Left kidney (tissue), 8 donors: ENCODE measurements at places on chromosomes 5 and 9. TPM values are rescaled to one million over a fixed set of nuclear protein-coding genes. Genes with fewer than 3 reads are reported as not detected.

DNA sequence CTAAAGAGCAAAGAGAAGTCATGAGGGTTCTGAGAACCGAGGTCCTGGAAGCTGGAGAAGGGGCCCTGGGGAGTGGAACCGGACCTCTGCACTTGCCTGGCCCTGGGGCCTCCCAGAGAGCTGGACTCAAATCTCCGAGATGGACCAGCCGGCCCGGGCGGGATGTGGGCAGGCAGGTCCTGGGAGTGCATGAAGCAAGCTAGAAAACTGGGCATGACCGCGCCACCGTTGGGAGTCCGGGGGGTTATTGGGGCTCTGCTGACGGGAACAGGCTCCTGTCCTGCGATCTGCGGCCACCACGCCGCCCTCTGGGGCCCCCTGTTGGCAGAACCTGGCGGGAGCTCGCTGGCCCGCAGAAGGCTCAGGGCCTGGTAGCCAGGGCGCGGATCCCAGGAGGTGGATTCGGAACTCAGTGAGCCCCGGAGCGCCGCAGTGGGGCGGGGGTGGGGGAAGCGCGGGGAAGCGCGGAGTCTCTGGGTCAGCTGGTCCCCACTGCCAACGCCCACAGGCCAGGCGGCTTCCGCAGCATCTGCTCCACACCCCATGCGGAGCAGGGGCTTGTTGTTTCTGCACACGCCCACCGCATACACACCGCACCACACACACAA lies 150.6 kb downstream of the ERCC6L2 start:
- DNase-seq = no peak

DNA sequence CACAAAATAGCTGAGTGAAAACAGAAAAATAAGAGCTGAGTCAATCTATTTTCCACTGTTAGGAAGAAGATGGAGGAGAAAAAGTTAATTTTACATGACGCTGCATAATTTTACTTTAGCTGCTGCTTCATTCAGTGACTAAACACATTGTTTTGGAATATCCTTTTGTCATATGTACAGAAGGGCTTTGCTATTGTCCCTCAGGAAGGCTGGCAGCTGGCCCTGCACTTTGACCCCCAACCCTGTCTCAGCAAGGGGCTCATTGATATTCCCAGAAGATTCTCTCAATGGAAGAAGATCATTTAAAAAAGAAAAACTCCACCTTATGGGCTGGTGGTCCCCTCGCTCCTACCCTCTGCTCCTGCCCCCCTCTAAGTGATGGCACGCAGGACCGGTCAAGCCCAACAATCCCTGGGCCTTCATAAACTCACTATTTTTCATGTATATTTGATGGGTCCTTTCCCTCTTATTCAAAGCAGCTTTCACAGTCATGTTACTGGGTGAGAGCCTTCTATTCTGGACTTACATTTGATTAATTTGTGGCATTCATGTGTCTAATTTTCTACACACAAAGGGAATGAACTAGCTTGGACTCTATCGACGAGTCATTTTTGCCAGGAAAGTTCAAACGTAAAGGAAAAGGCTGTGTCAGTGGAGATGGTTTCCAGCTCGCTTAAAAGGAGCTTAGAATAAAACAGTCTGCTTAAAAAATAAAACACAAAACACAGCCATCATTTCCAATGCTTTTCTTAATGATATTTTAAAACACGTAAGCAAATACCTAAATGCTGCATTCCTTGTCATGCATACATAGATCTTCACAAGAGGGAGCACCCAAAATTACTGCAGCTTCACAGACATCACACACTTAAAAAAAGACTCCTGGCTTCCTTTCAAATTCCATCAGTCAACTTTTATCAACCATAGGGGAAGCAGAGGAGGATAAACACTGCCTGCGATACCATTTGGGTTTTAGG lies 104.7 kb downstream of the EFNA5 start:
- no peak for DNase-seq

DNA sequence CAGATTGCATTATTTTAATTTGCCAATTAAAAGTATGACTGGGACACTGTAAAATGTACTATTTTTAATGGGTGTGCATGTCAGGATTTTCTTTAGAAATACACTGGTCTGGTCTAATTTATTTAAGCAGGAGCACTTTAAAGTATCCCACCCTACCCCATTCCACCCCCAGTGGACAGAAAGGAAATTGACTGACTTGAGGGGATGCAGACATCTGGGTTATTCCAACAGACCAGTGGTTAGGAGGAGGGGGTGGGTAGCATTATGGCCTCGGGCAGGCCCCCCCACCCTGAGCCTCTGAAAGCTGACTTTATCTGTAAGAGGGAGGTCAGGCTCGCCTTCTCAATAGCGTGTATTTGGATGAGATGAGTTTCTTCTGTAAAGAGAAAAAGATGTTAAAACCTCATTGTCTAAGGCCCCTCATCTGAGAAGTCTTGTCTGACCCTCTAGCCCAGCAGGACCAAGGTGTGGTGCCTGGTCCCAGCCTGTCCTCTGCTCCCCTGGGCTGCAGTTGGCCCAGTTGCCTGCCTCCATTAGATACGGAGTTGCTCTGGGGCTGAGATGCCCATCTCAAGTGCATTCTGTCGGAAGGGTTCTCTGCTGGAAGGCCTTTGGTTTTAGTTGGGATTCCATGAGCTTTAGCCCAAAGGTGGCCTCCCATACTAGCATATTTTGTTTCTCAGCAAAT lies 4.4 kb downstream of the HNRNPAB start:
- no peak for DNase-seq

- DNase-seq = no peak
These were observed 145.4 kb upstream of the MPDZ start for GRCh38 chr9:13424872-13425271.

DNA sequence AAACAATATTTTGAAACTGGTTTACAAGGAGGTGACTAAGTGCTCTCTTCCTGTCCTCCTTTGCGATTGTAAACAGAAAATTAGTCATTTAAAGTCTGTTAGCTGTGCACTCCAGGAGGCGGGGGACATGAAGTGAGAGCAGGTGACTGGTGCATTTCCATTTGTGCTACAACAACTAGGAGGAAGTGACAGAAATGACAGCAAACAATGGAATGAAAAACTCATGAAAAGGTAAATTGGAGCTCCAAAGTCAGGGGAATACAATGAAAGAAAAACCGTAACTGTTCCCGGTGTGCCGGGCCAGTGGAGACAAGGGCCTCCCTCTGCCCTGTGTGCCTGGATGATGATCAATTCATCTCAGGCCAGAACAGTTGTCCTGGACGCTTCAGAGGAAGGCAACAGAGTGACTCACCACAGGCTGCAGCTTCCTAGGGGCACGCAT lies 439.9 kb downstream of the GADD45G start:
- DNase-seq = no peak

- DNase-seq = no peak
These were observed 363.8 kb downstream of the LRRC70 start for GRCh38 chr5:62942384-62942783.

DNA sequence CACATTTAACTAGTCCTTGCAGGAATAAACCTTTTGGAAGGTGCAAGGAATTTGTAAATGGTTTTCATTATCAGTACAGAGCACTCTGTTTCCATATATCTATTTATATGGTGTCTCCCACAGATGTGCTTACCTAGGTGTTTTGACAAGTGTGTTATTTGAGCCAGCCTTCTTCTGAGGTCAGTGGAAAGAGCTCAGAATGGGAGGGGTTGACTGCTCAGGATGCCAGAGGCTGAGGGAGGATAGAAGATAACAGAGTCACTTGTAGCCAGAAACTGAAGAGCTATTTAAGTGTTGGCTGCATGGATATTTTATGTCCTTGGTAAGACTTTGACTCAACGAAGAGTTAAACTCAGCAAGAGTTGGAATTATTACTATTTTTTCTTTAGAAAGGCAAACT lies 5.0 kb downstream of the CMYA5 start:
- DNase-seq = no peak

DNA sequence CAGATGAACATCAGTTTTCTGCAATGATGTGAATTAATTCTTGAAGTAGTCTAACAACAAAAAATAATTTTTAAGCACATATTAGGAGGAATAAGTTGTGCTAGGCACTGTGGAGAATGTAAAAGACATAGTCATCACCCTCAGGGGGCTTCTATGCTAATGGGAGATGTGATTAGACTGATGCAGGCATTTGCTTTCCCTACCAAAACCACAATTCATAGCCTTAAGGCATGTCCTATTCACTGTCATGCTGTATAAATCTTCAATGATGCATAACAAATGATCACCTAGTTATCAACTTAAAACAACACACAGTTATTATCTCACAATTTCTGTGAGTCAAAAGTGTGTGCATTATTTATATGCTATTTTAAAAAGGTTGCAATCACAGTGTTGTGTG lies 422.6 kb downstream of the MAN2A1 start:
- DNase-seq = no peak

Gene ZDHHC21
- polyA plus RNA-seq = 27.4 TPM

Gene TTC33
- polyA plus RNA-seq = 39.5 TPM

Gene SPATA31E1
- polyA plus RNA-seq = not detected

Gene PPIC
- polyA plus RNA-seq = 36.3 TPM

Gene C5orf52
- polyA plus RNA-seq = not detected

Gene GMCL2
- not detected for polyA plus RNA-seq

Gene WDR31
- 7.7 TPM for polyA plus RNA-seq

Gene FCN2
- 0.48 TPM for polyA plus RNA-seq

Gene PLAA
- polyA plus RNA-seq = 58.2 TPM
